ENCODE measurements at places on chromosomes 2 and 18.

DNA sequence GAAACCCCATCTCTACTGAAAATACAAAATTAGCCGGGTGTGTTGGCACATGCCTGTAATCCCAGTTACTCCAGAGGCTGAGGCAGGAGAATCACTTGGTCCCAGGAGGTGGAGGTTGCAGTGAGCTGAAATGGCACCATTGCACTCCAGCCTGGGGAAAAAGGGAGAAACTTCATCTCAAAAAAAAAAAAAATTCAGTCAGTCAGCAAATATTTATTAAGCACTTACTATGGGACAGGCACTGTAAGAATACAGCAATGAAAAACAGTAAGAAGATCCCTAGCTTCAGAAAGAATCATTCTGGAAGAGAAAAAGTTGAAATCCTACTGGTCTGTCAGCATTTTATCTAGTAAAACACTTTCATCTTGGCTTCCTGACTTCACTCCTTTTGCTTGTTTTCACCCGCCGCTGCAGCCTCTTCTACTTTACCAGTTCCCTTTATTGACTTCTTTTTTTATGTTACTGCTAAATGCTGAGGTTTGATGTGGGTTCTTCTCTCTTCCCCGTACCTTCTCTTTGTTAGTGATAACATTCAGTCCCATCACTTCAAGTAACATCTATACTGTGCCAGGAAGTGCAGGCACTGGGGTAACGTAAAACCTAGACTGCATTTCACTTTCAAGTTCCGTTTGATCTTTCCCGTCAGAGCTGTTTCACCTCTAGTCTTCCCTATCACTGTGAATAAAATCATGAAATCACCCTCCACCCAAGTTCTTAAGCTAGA is 10.8 kb upstream of the TAF4B start:
- no peak for DNase-seq

DNA sequence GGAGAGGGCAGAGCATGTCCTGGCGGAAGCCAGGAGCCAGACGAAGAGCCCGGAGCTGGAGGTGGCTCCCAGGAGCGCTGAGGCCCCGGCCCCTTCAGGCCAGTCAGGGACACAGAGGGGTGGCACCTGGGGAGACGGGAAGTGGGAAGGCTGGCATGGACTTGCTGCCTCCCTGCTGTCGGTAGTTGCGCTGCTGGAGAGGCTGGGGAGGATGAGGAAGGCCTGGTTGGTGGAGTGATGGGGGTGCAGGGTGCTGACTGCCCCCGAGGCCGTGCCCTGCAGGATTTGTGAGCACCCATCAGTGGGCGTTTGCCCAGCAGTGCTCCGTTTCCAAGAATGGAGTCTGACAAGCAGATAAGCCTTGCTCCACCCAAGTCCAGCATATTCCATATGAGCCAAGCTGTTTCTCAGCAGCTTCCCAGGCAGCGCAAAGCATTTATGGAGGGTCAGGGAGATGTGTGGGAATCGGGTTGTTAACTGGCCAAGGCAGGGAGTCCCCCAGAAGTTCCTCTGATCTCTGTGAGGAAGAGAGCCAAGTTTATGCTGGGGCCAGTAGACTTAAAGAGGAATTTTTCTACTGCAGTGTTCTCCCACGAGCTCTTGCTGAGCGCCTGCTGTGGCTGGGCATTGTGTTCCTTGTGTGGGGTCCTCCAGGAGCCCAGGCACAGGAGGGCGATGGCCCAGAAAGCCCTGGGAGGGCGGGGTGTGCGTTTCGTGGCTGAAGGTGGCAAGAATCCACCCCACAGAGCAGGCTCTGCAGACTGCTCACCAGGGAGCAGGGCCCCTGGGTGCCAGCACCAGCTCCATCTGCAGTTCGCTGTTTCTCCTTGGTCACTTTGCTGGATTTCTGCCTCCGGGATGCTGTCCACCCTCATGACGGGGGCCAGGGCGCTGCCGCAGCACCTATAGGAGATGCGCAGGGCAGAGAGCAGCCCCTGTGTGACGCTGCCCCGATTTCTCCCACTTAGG is 250.2 kb downstream of the ALPK2 start:
- DNase-seq = no peak

DNA sequence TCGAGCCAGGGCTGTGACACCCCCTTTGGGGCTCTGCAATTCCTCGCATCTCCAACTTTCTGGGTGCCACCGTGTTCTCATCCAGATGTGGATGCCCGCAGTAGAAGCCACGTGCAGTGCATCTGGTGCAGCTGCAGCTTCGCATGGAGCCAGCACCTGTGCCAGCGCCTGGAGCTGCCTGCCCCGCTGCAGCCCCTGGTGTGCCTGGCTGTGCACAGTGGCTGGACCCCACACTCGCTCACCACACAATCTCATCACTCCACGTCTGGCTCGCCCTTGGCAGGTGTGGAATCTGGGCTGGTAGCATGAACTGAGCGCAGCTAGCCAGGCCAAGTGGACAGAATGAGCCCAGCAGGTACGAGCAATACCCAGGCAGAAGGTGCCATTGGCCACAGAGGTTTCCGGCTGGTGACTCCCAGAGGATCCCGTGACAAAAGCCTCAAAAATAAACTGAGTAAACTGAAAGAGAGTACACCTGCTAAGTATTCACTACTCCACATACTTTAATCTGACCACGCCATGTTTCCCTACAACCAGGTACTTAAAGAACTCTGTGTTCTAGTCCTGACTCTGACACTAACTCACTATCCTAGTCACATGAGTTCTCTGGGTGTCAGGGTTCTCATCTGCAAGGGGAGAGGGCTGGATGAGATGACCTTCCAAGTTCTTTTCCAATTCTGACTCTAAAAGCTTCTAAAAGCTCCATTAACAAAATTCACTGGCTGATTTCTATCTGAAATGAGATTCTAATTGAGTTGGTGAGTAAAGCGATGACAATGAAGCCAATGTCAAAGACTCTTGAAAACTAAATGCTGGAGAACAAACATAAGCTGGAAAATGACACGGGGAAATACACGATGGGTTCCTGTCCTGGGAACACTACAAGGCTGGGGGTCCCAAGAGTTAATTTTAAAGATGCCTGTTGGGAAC is 37.1 kb downstream of the RNF152 start:
- no peak for DNase-seq

DNA sequence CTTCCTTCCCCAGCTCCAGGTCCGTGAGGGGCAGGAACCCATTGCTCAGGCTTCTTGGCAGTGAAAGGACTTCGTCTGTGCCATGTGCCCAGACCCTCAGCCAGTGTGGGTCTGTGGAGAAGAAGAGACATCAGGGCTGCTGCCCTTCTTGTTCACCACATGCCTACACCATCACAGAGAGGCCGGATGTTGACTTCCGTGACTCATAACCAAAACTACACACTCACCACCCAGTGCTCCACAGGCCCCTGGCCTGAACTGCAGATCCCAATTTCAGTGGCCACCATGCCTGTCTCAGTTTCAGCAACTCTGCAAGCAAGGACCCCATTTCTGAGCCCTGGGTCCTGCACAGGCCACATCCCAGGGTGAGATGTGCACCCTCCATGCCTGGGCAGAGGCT is 332.6 kb upstream of the SALL3 start:
- no peak for DNase-seq

GRCh38 chr2:230864605-230865306 is at the start of gene ITM2C:
Gene ITM2C (plus strand): TSS chr2:230864942. CDS start chr2:230865026, 84 bp downstream.
- no peak for DNase-seq

- DNase-seq = no peak
Measured at GRCh38 chr18:42330296-42330695, 375.3 kb downstream of the PIK3C3 start.

DNA sequence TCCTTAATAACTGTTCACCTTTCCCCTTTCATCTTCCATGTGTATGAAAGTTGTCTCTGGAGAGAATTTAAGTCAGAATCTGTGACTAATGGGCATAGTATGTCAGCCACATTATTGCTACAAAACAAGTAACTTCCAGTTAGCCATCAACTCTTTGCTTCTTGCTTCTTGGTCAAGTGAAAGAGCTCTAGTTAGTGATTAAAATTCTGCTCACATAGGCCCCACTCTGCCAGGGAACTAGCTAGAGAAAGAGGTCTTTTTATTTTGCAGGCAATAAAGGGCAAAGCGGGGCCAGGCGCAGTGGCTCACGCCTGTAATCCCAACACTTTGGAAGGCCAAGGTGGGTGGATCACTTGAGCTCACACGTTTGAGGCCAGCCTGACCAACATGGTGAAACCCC is 64.6 kb downstream of the COLEC12 start:
- no peak for DNase-seq

DNA sequence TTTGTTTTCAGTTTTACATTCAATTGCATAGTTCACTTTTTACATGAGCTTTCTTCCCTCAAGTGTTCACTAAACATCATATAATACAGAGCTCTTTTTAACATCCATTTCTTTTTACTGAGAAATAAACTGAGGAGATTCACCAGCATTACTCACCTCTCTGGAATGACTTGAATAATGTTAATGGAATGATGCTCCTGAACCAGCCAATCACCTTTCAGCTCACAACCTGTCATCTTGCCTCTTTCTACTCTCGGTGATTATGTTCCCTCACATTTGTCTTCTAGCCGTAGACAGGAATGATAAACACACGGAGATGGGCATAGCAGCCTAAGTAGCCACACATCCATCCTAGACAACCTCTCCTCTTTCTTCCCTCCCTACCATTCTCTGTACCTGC is 301.7 kb downstream of the PAX3 start:
- no peak for DNase-seq

GRCh38 chr2:66566726-66567399 is 131.9 kb downstream of the MEIS1 start:
- no peak for DNase-seq

GRCh38 chr2:1544478-1545069 is 131.3 kb downstream of the TPO start:
- DNase-seq = no peak

DNA sequence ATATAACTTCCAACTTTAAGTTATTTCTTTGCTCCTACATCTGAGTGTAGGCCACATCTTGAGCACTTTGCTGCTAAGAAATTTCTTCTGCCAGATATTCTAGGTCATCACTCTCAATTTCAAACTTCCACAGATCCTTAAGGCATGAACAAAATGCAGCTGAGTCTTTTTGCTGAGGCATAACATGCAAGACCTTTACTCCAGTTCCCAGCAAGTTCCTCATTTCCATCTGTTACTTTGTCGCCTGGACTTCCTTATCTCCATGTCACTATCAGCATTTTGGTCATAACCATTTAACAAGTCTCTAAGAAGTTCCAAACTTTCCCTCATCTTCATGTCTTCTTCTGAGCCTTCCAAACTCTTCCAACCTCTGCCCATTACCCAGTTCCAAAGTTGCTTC is 1077.3 kb upstream of the TMEFF2 start:
- DNase-seq = no peak

GRCh38 chr18:51639541-51639940 is 442.1 kb upstream of the MEX3C start:
- DNase-seq = no peak

DNA sequence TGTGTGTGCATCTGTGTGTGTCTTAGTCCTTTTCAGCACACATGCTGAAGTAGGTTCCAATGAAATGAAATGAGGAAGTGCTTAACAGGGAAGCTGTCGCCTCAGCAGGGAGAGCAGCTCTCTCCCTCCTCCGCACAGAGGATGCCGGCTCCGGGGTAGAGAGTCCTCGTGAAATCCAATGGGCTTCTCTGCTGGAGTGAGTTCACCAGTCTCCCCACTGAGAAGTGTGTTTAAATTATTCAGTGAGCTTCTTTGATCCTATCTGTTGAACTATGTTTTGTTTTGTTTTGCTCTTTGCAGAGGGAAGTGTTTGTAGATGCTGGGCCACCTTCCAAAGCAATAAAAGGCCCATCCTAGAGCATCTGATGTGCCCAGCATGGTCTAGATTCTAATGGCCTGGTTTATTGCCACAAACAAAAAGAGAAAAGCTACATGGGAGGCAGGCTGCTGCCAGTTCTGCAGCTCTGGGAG is 6.7 kb downstream of the PPP1R7 start:
- DNase-seq = no peak

DNA sequence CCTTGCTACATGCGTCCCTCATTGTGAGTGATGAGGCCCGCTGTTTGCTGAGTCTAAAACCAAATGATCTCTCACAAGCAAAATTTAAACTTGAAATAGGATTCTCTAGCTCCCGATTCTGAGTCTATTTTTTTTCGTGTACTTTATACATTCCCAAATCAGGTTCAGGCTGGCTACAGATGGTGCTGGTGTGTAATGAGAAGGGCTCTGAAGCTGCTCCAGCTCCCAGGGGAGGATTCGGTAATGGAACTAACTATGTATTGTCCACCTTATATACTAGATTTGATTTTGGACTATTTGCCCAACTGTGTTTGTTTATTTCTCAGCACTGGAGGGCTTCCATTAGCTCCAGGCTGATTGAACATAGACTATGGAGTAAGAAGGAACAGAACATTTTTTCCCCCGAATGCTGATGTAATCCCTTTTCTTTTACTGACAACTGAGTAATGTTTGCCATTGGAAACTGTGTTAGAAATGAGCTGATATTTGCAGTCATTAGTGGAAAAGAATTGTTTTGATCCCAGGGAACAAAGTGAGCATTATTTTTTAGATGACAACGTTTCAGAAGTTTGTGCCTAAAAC is 274.0 kb upstream of the FIGN start:
- DNase-seq = no peak

DNA sequence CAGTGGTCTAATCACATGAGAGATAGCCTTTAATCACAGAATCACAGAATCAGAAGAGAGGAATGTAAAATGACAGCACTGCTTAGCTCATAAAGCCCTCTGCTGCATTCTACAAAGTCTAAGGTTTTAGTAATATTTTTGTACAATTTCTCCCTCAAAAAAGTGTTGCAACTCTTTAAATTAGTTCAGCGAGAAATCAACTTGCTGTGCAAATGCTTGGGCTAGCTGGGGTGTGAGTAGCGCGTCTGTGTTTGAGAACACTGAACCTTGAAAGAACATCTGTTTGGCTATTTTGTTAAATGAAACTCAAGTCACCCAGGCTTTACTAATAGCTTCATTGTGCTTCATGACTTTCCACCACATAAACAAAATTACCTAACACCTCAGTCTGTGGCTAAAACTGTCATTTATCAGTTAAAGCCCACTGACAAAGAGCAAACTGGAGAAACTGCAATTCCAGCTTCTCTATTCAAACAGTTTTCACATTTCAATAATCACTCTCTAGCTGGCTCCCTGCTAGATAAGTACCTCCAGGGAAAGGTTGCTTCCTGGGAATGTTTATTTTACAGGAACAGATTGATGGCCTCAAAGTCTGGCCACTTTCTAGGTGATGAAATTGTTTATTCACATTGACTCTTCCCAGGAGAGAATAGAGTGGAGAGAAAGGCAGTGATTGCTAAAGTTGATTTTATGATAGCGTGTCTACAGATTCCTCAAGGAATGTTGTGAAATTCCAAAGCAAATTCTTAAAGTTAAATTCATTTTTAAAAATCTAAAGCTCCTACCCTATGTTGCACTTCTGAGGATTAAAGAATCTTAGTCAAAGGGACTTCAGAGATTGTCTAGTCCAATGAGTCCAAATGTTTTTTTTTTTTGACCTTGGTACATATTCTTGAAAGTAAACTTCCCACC is 36.0 kb upstream of the STAT1 start:
- DNase-seq = no peak

DNA sequence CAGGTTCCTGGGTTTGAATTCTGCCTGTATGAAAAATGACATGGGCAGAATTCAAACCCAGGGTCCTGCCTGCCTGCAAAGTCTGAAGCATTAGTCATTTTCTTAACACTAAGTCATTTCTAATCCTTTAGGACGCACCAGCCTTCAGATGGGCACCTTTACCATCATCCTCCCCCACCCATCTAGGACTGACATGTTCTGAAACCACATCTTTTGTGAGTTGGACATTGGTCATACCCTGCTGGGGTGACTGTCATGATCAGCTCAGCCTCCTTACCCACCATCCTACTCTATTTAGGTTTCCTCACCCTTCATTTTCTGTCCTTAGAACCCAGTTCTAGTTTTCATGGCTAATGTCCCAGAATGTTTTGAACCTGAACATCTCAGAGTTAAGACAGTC is 104.9 kb downstream of the TRIB2 start:
- DNase-seq = no peak

- DNase-seq = no peak
Measured at GRCh38 chr2:156456616-156457015, 20.4 kb downstream of the GPD2 start.
